HFF-Myc (cell line): ENCODE measurements at places on chromosomes 3 and 15.

DNA sequence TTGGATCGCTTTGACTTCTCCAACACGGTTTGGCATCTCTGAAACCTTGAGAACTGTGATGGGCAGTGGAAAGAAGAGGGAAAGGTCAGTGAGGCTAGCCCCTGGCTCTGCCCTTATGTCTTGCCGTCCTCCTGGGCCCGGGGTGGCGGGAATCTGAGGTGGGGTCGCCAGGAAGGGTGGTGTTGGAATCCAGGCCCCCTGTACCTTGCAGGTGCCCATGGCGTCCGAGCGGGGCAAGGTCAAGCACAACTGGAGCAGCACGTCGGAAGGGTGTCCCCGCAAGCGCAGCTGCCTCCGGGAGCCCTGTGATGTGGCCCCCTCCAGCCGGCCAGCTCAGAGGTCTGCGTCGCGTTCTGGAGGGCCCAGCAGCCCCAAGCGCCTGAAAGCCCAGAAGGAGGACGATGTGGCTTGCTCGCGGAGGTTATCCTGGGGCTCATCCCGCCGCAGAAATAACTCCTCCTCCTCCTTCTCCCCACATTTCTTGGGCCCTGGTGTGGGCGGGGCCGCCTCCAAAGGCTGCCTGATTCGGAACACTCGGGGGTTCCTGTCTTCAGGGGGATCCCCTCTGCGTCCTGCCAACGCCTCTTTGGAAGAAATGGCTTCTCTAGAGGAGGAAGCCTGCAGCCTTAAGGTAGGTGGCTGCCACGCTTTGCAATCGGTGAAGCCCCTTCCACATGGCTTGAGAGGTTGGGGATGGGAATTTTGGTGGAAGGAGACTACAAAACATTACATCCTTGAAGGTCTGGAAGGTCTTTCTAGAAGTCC lies 907 bp downstream of the TATDN2 start:
- DNase-seq: no peak

GRCh38 chr3:112027826-112028225 lies 6.7 kb upstream of the TMPRSS7 start:
- DNase-seq: no peak

DNA sequence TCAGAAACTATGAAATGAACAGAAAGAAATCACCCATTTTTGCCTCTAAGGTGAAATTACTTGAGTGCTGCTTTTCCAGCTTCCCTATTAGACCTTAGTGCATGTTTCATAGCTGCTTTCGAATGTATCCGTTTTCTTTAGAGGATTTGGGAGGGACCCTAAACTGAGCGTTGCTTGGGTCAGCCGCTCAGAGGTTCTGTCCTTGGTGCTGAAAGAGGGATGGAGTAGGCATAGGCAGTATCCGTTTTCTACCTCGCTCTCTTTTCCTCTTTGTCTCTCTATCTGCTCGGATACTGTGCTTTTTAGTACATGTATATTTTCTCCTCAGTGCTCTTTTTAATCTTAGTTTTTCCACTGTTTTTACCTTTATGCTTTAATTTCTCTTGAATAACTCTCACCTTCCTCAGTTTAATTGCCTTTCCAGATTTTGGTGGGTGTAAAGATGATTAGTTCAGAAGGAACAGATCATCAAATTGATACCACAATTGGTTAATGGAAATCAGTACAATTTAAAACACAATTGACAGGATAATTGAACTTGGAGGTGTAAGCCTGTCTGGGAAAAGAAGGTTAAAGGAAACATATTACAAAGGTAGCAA lies at the start of gene DRD3:
TSS of gene DRD3 (minus strand) at position 283 of the 599 bp plus-strand sequence. CDS start 7,060 bp downstream, outside the sequence.
- peak; percentile 14 for DNase-seq

DNA sequence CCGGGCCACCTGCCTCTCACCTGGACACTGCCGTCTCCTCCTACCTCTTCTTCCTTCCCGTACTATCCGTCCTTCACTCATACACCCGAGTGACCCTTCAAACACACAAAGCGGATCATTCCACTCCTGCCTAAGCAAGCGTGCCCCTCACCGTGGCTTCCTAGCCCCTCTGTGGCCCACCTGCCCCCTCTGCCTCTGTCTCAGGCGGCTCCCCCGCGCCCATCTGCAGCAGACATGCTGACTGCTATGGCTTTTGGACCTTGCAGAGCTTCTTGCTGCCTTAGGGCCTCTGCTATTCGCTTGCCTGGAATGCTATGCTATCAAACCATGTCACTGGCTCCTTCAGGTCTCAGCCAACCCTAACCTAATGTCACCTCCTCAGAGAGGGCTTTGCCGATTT lies 38.1 kb downstream of the SLC28A1 start:
- DNase-seq: no peak

DNA sequence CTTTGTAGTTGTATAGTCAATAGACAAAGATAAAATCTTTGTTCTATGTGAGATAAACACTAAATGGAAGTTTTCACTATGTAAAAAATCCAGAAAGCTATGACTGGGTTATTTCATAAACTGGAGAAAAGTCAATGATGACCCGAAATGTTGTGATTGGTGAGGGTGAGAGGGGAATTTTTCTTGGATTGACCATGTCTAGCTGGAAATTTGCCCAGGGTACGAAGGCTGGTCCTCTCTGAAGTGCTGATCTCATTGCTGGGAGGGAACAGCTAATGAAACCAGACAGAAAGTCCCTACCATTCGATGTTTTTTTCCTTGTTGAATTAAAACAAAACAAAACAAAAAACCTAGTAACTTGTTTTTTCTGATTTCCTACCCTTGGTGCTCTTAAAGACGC lies 14.3 kb downstream of the TPRG1 start:
- no peak for DNase-seq

- DNase-seq: no peak
Observed at GRCh38 chr15:96171853-96172296, 158.6 kb upstream of the NR2F2 start.
